Kidney (tissue), 22 donors: ENCODE measurements at places on chromosomes 4 and X. TPM values are rescaled to one million over a fixed set of nuclear protein-coding genes. Genes with fewer than 3 reads are reported as not detected.

DNA sequence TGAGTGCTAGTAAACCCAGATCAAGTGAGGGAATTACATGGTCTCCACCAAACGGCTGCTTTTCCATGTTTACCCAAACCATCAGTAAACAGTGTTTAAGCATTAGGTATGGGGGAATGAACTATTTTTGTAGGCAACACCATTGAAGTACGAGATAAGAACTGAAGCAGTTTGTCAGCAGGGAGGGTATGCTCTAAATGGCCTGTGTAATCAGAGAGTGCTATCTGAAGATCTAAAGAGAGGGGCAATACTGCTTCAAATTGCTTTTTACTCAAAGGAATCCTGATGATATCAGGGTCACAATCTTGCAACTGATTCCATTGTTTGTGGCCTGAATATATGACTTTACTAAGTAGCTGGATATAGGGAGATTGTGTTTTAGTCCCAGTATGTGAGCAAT is 10.4 kb upstream of the SPIN4 start:
- DNase-seq, result no peak

- peak; percentile 85 for DNase-seq
These were observed 100.8 kb downstream of the SPIN4 start for GRCh38 chrX:63250253-63250868.

DNA sequence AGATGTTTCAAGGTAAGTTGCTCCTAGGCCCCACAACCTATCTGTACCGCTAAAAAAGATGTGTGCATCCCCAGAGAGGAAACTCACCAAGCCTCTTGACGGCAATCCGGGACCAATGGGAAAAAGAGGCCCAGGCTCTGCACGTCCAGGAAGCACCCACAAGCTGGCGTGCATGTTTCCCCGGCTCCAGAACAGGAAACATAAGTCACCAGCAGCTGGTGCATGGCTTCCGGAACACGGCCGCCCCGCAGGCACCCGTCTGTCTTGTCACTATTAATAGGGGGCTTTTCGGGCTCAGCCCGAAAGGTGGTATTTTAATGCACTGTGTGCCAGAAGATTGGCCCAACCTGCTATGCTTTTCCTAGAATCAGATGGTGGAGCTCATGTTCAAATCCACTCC is 22.2 kb downstream of the CRMP1 start:
- DNase-seq, result no peak

- DNase-seq, result no peak
These were observed 579.2 kb downstream of the BCOR start for GRCh38 chrX:39518476-39519029.

DNA sequence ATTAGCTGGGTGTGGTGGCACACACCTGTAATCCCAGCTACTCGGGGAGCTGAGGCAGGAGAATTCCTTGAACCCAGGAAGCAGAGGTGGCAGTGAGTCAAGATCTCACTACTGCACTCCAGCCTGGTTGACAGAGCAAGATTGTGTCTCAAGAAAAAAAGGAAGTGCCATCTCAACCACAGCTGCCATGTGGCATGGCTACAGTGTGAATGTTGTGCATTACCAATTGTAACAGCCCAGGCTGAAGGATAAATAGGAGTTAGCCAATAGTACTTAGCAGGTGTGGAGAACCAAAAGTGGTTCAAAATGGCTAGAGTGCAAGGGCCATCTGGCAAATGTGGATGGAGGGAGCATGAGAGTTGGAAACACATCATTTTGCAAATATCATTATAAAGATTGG is 28.9 kb downstream of the SLC25A5 start:
- no peak for DNase-seq

- DNase-seq, result no peak
These were observed 48.5 kb downstream of the MAMLD1 start for GRCh38 chrX:150411656-150412055.

- no peak for DNase-seq
These were observed 110.6 kb upstream of the OTUD4 start for GRCh38 chr4:145290955-145291354.

DNA sequence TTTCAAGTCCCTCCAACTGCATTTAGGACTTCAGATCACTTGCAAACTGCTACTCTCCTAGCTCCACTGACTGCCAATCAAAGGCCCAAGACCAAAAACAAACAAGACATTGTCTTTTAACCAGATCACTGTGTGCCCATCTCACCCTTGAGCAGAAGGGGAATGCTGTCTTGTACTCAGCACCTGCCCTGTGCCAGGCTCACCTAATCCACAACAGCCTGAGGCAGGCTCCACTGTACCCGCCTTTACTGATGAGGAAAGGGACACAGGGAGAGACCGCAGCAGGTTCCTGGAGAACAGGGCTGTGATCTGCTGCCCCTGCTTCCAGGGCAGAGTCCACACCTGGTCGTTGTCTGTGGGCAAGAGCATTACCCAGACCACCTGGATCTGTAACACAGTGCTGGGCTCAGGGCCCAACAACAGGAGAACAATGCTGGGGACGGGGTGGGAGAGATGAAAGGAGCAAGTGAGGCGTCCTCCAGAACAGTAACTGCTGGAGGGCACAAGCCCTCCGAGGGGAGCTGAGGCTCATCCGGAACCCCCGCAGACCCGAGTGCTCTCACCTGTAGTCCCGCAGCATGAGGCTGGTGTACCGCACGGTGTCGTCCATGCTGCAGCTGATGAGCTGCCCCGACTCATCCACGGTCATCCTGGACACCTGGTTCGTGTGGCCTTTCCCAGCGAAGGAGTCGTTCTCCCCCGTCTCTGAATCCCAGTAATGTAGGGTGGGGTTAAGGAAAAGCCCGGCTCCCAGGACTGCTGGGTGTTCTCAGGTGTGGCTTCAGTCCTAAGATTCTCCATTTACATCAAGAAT is 33.9 kb downstream of the WDR1 start:
- no peak for DNase-seq

GRCh38 chr4:2837904-2838496 is 5.6 kb upstream of the ADD1 start:
- DNase-seq, result peak; percentile 38

- no peak for DNase-seq
These were observed 849 bp downstream of the MID1 start for GRCh38 chrX:10619425-10620046.

DNA sequence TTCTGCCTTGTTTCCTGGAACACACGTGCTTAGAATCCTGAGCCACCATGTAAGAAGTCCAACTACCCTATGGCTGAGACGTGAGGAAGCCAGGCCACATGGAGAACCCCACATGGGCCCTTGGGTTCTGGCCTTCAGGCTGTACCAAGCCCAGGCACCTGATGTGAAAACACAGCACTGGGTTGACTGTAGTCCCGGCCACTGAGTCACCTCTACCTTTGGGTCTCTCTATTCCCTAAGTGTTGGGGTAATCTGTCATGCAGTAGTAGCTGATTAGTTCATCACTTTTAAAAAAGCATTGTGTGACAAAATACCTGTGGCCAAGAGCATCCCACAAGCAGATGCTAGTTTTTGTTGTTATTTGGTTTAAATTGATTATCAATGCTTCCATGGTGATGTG is 24.3 kb downstream of the CFAP97 start:
- no peak for DNase-seq

- no peak for DNase-seq
These were observed 700.6 kb upstream of the PITX2 start for GRCh38 chr4:111323496-111323895.

- no peak for DNase-seq
These were observed 165.1 kb downstream of the SLIT2 start for GRCh38 chr4:20416800-20417199.

DNA sequence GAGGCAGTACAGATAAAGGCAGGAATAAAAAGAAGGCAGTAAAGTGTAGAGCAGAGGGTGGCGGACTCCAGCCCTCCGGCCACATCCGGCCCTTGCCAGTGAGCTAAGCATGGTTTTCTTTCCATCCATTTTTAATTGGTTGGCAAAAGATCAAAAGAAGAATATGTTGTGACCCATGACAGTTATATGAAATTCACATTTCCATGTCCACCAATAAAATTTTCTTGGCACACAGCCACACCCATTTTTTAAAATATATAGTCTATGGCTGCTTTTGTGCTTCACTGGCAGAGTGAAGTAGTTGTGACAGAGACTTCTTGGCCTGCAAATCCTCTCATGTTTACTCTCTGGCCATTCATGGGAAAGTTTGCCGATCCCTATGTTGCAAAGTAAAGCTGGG is 29.8 kb downstream of the SLC9A6 start:
- DNase-seq, result no peak

- DNase-seq, result no peak
These were observed 408.4 kb upstream of the EMCN start for GRCh38 chr4:100926039-100926717.

- DNase-seq, result no peak
These were observed 9.0 kb upstream of the IGFBP7 start for GRCh38 chr4:57119054-57119651.

DNA sequence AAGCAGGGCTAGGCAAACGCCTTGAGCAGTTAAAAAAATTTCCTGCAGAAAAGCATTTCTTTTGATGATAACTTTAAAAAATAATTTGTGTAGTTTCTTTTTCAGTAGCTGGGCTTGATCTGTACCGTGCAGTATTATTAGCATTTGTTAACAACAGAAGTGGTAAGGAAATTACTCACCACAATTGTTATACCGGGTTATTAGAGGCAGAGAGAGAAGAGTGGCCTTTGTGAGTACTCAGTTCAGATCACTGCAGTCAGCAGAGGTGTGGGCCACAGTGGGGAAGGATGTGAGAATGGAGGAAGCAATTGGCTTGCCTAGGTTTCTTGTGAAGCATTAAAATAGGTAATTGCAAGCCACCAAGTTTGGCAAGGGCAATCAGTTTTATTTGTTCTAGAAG is 14.3 kb upstream of the IL21 start:
- DNase-seq, result no peak

- no peak for DNase-seq
These were observed 136.6 kb downstream of the PALLD start for GRCh38 chr4:168633496-168633895.

DNA sequence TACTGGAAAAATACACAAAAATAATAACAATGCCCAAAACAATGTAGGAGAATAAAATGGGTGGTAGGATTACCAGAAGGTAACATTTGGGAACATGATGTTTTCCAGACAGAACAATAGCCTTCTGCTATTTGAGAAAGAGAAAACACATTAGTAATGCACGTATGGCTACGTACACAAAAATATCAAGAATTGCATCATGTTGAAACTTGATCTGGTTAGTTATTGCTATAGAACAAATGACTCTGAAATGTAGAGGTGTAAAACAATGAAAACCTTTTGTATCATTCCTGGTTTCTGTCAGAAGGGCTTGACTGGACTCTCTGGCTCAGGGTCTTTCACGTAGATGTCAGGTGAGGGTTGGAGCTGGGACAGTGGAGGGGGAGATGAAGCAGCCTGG is 1040.0 kb downstream of the FAT4 start:
- DNase-seq, result no peak

DNA sequence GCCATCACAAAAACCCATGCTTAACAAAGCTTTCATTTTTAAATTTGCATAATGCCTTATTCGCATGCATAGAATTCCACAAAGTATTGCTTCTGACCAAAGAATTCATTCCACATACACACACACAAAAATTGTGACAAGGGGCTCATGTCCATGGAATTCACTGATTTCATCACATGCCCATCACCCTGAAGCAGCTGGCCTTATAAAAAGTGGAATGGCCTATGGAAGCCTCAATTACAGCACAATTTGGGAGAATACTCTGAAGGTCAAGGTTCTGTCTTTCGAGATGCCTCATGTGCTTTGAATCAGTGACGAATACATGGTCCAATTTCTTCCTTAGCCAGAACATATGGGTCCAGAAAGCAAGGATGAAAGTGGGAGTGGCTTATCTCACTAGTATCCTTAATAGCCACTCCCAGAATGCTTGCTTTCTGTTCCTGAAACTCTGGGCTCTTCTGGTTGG is 165.7 kb downstream of the KDR start:
- DNase-seq, result no peak

- no peak for DNase-seq
These were observed 86.6 kb upstream of the NPNT start for GRCh38 chr4:105808750-105809041.

GRCh38 chrX:118459494-118459893 is 36.1 kb upstream of the DOCK11 start:
- DNase-seq, result peak; percentile 66

DNA sequence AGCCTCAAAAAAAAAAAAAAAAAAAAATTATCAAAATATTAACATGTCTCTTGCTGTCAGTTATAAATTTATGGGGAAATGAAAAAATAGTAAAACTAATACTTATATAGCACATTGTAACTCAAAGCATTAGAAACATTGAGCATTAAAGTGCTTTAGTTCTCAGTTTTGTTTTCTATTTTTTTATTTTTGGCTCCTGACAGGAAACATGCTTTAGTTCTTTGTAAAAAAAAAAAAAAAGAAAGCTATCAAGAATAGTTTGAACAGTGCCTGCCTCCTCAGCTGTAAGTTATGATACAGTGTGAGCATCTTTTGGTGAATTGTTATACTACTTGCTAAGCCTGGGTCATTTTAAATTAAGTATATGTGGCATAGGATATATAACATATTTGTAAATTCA is 5.1 kb upstream of the CENPC start:
- DNase-seq, result no peak

DNA sequence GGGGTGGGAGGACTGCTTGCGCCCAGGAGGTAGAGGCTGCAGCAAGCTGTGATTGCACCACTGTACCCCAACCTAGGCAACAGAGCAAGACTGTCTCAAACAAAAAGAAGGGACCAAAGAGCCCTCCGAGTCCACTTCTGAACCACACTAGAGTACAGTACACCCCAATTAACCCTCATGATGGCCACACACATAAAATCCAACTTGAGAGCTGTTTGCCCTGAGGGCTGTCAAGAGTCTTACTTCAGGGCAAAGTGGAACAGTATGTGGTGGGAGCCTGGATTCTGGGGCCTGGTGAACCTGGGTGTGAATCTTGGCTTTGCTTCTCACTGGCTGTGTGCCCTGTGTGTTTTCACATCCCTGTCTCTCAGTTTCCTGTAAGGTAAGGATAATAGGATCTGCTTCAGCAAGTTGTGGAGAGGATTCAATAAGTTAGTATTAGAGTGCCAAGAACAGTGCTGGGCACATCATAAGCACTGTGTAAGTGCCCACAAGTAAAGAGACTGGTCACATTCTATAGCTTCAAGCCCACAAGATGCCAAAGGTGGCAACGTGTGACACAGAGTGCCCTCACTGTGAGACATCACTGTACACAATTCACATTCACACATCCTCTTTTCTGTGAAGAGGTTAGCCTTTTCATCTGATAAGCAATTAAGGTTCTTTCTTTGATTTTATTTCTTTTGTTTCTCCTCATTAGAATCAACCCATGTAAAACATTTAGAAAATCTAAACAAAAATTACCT is 52.1 kb downstream of the LEF1 start:
- no peak for DNase-seq

CLCN3 gene
- 16.6 TPM for polyA plus RNA-seq

AIMP1 gene
- 43.3 TPM for polyA plus RNA-seq

ATG4A gene
- 17.1 TPM for polyA plus RNA-seq

BTK gene
- polyA plus RNA-seq, result 0.77 TPM

SH2D1A gene
- polyA plus RNA-seq, result not detected

JADE1 gene
- 23.0 TPM for polyA plus RNA-seq

F11 gene
- 15.7 TPM for polyA plus RNA-seq

PLXNA3 gene
- polyA plus RNA-seq, result 4.9 TPM
